HS-27A (cell line): ENCODE measurements at places on chromosomes 16 and 17.

GRCh38 chr17:82055965-82056728 lies 4.4 kb downstream of the GPS1 start:
- no peak for DNase-seq

- peak; percentile 23 for DNase-seq
These were observed 459.8 kb downstream of the PMP22 start for GRCh38 chr17:14805348-14805747.

GRCh38 chr16:85387731-85388295 lies 225.3 kb upstream of the GSE1 start:
- DNase-seq = no peak

DNA sequence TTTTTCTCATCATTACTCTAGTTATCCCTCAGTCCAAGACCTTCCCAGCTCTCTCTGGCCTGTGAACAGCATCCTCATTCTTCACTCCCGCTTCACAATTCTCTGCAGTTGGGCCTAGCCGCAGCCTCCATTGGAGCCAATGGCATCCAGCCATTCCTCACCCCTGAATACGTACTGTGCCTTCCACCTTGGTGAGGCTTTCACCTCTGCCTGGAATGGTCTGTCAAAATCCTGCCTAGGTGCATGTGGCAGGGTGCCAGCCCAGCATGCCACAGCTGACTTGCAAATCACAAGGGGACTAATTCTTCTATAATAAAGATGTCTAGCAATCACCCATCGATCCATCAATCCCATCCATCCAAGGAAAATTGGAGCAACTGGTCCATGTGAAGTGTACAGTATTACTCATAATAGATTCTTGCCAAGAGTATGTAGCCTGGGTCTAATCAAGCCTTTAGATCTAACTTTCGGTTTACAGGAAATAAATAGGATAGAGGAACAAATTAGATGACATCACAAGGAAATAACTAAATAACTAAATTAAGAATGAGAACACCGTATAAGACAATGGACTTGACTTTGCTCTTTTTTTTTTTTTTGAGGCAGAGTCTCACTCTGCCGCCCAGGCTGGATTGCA lies 5.1 kb upstream of the CX3CL1 start:
- DNase-seq = no peak

DNA sequence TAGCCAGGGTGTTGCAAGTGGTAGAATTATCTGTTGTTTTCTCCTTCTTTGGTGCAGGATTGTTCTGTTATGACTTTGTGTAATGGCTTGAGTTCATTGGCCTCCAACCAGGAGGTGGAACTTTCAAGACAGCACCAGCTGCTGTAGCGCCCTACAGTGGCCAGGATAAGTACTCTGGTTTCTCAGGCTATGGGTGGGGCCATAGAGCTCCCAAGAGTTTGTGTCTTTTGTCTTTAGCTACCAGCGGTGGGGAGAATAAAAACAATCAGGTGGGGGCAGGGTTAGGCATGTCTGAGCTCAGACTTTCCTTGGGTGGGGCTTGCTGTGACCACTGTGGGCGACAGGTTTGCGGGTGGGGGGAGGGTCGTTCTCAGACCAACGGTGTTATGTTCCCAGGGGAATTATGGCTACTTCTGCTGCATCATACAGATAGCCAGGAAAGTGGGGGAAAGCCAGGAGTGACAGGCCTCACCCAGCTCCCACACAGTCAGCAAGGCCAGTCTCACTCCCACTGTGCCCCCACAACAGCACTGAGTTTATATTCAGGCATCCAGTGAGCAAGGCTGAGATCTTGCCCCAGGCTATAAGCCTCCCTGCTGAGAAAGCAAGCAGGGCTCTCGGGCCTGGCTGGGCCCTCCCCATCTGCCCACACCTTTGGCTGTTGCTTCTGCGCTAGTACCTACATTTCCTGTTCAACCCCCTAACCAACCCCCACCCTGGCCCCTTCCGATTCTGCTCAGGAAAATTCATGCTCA lies 15.4 kb downstream of the ABCA10 start:
- DNase-seq = no peak

DNA sequence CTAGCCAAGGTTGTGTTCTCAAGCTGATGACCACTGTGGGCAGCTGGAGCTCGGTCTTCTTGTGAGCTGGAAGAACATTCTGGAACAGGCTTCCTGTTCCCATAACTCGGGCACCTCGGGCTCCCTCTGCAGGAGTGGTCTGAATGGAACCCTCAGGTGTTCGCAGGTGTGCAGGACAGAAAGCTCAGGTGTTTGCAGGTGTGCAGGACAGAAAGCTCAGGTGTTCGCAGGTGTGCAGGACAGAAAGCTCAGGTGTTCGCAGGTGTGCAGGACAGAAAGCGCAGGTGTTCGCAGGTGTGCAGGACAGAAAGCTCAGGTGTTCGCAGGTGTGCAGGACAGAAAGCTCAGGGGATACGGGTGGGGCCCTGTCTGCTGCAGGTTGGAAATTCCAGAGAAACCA lies 109.0 kb upstream of the CACNG5 start:
- DNase-seq = no peak

DNA sequence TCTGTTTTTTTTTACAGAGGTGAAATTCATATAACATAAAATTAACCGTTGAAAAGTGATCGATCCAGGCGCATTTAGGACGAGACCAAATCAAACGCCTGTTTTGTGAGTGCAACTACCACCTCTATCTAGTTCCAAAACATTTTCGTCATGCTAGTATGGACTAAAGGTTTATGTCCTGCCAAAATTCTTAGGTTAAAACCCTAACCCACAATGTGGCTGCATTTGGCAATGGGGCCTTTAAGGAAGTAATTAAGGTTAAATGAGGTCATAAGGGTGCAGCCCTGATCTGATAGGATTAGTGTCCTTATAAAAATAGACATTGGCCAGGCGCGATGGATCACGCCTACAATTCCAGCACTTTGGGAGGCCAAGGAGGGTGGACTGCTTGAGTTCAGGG lies 32.8 kb upstream of the RCVRN start:
- DNase-seq = no peak

DNA sequence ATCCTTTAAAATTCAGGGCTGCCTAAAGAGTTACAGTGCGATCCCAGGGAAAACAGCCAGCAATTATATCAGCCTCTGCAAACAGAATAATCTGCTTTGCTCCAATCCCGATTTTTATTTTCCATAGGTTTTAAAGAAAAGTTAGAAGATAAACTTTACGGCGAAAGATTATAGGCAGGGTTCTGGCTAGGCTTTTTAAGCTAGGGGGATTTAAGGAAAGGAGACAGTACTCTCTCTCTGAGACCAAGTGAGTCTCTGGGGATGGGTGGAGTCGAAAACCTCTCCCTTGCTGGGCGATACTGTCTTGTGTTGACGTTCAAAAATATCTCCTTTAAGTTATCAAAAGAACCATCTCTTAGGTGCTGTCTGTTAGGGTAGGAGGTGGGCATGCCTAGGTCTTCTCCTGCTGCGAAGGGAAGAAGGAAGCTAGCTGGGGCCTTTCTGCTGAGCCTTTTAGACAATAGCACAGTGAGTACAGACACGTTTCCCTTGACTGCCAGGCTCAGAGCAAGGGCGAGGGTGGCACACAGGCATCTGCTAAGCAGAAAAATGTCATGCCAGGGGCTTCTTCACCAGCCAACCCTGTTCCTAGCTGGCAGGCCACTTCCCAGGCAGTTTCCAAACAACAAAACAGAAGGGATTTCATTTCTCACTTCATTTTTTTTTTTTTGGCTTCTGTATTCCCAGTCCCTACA lies 167.9 kb upstream of the MAF start:
- no peak for DNase-seq

DNA sequence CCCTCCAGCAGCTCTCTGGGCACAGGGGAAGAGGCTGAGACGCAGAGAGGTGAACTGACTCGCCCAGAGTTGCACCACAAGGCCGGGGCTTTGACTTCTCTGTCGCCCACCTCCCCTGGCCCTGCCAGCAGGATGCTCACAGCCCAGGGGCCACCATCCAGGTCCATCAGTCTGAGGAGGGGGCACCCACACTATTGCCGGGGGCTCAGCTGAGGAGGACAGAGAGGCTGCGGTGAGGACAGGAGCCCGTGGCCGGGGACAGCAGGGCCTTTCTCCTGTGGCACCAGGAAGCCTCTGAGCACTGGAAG lies 32.6 kb downstream of the KDM8 start:
- DNase-seq = no peak

- DNase-seq = no peak
These were observed 57.7 kb upstream of the RPL38 start for GRCh38 chr17:74145756-74146155.

DNA sequence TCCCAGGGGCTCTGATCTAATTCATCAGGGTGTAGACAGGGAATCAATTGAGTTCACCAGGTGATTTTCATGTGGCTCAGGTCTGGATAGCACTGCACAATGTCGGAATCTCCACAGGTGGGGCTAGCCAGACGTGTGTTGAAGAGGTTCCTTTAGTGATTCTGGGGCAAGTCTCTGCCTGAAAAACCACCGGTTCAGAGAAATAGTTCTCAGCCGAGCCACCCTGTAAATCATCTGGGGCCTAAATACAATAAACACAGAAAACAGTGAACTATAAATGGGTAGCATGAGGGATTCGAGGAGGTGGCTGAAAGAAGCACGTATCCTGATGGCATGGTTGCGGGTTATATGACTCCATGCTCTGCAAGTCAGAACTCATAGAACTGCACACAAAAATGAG lies 21.3 kb downstream of the ASPA start:
- DNase-seq = no peak

GRCh38 chr16:82655072-82655714 lies 28.4 kb downstream of the CDH13 start:
- DNase-seq = peak; percentile 77

DNA sequence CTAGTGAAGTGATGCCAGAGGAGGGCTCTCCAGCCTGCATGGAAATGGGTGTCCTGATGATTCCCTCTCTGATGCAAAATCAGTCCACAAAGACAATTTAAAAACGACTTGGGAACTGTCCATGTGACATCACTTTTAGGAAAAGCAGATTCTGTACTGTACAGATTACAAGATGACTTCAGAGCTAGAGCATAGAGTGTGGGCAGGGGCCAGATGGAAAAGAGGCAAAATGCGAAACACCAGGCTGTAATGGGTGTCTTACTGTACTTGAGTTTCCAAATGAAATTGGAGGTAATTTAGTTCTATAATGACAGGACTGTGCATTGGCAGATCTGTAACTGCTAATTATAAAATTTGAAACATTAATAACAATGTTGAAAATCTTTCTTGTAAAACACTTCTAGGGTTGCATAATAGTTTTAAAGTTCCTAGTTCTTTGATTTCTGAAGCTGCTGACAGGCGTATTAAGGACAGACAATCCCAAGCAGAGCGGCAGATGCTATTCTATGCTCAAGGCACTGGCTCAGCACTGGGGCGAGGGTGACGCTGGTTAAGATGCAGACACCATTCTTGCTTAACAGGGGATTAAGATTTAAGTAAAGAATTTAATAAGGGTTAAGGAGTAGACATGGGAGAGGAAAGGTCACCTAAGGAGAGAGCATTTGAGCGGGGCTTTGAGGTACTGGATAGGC lies 29.6 kb downstream of the OGFOD1 start:
- no peak for DNase-seq

- DNase-seq = no peak
These were observed 71.7 kb downstream of the SNX11 start for GRCh38 chr17:48179071-48179945.

- DNase-seq = no peak
These were observed 870 bp upstream of the ZC3H7A start for GRCh38 chr16:11797957-11798299.
